ENCODE measurements at places on chromosomes 1 and 21.
A peak's percentile ranks its signal among the peaks of the same experiment; 100 is the strongest.

DNA sequence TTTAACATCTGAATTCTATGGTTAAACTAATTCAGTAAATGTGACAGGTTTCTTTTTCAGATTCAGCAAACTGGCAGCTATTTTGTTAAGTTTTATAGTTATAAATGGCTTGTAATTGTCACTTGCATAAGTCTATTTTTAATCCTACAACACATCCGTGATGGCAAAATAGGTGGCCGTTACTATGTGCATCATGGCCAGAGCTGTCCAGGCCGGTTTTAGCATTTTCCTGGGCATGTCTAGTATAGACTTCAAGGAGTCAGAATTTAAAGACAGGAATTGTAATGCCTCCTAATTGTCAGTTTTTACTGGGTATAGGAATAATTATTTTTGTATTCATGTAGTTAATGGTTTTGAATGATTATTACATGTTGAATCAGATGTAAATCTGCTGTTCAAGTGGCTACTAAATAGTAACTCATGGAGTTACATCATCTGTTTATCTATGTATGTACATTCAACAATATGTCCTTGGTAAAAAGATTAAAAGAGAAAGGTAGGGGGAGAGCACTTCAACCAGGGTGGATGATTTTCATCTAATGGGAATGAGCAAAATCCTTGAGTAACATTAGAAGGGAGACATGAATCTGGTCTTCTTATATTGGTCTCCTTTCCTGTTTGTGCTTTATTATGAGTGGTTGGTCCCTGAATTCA, 3.2 kb upstream of the B3GALT2 start:
- no peak for DNase-seq

DNA sequence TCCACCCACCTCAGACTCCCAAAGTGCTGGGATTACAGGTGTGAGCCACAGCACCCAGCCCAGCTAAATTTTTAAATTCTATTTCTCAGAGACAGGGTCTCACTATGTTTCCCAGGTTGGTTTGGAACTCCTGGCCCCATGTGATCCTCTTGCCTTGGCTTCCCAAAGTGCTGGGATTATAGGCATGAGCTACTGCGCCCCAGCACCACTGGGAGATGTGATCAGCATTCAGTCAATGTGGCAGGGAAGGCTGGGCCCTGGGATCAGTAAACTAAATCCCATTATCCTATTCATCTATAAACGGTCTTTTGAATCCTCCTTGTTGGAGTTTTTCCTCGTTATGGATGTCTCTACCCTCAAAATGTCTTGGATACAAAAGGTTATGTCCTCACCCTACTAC, 113.5 kb downstream of the PGBD5 start:
- peak; percentile 75 for DNase-seq

- no peak for DNase-seq
Measured at GRCh38 chr1:22776035-22776613, 65.5 kb downstream of the EPHB2 start.

GRCh38 chr1:178945763-178946266, 74.9 kb upstream of the ANGPTL1 start:
- DNase-seq, result no peak

- no peak for DNase-seq
Measured at GRCh38 chr1:6547301-6547700, 7.0 kb downstream of the NOL9 start.

DNA sequence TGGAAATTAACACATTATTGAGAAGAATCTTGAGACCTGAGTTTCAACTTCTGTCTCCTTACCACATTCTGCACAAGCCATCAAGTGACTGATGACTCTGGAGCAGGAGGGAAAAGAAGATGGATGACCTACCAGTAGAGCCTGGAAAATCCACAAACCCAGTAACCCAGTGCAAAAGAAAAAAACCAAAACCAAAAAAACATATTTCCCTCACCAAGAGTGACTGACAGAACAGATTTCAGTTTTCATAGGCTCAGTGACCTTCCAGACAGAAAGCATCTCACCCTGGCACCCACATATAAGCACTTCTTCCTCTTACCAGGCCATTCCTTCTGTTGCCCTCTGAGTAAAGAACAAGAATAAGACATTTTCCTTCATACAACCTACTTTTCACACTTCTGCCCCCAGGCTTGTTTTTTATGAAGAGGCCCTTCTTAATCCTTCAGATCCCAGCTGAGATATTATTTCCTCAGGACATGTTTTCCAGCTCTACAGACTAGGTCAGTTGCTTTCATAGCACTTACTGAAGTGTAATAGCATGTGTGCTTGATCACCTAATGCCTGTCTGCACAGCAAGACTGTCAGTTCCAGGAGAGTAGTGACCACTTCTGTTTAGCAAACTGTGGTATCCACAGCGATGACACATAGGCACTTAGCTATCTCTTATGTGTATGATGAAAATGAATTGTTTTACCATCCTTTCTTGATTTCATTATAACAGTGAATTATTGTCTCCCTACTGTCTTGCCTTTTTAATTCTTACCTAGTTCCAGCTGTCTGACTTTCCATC, 4.0 kb downstream of the TSACC start:
- no peak for DNase-seq

- no peak for DNase-seq
Measured at GRCh38 chr1:247760456-247760855, at the start of gene OR1C1. Gene OR1C1, minus strand, starts transcription at chr1:247760556. Its CDS starts 2,150 bp downstream, at chr1:247758406.

DNA sequence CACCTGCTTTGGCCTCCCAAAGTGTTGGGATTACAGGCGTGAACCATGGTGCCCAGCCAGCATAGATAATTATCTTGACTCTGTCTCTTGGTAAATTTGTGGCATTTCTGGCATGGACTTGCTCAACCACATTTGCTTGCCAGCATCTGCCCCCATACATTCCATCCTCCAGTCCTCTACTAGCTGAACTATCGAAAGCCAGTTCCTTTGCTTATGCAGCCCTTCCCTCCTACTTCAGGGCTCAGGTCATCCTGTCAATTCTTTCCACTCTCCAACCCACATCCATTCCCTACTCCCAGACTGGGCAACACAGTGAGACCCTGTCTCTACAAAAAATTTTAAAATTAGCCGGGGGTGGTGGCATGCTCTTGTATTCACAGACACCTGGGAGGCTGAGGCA, 13.0 kb upstream of the UQCRHL start:
- DNase-seq, result no peak

DNA sequence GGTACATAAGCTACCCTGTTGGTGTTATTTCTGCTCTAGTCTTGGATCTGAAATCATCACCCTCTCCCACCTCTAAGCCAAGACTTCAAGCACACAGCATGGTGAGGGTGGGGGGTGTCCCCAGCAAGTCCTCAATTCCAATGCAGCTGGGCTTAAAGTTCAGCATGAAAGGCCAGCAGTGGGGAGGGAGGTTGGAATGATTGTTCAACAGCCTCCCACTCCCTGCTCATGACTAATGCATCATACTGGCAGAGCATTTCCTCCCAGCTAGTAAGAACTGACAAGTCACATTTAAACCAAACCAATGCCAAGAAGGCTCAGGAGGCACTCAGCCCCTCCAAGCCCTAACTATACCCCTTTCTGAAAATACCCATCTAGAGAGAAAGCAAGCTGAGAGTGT, 50.1 kb downstream of the TIAM1 start:
- no peak for DNase-seq

- no peak for DNase-seq
Measured at GRCh38 chr21:40140675-40141074, 273.4 kb downstream of the PCP4 start.

DNA sequence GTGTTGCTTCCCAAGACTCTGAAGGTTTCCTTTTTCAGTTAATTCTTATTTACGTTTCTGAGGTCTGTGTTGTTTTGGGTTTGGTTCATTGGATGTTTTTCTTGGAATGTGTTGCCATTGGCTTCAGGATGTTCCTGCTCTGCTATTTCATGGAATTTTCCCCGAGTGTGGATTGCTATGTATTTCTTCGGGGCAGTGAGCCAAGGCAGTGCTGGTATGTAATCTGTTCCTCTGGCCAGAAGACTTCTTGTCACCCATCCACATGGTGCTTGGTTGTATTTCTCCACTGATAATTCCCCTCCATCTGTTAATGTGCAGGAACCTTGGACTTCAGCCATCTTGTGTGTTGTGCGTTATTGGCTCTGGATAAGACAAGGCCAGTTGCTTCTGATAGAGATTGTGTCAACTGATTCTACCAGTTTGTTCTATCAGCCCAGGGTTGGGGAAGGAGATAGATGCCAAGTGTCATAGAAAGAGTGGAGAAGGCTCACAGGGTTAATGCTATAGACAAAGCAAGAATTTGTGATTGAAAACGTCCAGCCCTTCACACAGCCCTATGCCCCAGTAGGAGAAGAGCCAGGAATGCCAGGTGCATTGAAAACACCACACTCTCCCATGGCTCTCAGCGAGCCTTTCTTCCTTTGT, 505.2 kb downstream of the PLPP3 start:
- no peak for DNase-seq

GRCh38 chr1:41495210-41495948, 10.9 kb upstream of the EDN2 start:
- no peak for DNase-seq

- no peak for DNase-seq
Measured at GRCh38 chr1:160103658-160104408, 5.4 kb upstream of the IGSF8 start.

- no peak for DNase-seq
Measured at GRCh38 chr1:90381598-90381997, 335.5 kb downstream of the BARHL2 start.

- no peak for DNase-seq
Measured at GRCh38 chr21:33984021-33984481, 68.4 kb upstream of the ATP5PO start.

GRCh38 chr1:30314591-30314990, 408.8 kb downstream of the MATN1 start:
- DNase-seq, result no peak

- DNase-seq, result no peak
Measured at GRCh38 chr1:44347280-44347679, 7.8 kb downstream of the ERI3 start.

All from cardiac septum (tissue), 1 donor.